Cerebellum (tissue), 4 donors: ENCODE measurements at places on chromosomes 2 and 18. TPM values are rescaled to one million over a fixed set of nuclear protein-coding genes. Genes with fewer than 3 reads are reported as not detected.

DNA sequence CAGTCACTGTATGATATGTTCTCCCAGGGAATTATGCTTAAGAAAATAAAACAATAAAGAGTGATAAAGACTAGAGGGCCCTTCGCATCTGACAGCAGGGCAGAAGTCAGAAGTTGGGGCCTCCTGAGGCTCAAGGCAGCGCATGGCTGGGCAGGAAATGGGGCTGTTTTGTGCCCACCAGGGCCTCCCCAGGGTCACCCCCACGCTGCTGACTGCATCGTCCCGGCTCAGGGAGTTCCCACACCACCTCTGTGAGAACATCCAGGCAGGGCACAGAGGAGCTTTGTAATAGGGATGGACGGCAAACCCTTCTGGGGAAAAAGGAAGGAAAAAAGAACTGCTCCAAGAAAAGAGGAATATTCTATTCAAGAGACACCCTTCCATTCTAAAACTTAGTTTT lies 41.2 kb downstream of the PAX3 start:
- no peak for DNase-seq

DNA sequence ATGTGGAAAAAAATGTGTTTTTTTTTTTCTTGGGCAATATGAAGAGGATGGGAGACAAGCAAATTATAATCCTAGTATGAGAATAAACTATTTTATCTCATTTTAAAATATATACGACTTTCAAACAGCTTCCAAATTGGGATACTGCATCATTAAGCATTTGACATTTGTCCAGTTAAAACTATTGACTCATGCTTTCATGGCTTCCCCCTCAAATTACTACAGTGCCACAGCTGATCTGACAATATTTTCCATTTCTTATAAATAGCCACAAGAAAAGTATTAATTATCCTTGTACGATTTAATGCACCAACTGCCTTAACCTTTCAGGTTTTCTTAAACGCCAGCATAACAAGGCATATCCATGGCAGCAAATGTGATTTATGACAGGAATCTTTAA lies 1134.8 kb upstream of the ZEB2 start:
- no peak for DNase-seq

The PROKR1 gene
- 2.7 TPM for total RNA-seq

The TMEM37 gene
- 0.54 TPM for total RNA-seq

- DNase-seq: no peak
Observed at GRCh38 chr2:149716687-149717086, 129.1 kb upstream of the MMADHC start.

DNA sequence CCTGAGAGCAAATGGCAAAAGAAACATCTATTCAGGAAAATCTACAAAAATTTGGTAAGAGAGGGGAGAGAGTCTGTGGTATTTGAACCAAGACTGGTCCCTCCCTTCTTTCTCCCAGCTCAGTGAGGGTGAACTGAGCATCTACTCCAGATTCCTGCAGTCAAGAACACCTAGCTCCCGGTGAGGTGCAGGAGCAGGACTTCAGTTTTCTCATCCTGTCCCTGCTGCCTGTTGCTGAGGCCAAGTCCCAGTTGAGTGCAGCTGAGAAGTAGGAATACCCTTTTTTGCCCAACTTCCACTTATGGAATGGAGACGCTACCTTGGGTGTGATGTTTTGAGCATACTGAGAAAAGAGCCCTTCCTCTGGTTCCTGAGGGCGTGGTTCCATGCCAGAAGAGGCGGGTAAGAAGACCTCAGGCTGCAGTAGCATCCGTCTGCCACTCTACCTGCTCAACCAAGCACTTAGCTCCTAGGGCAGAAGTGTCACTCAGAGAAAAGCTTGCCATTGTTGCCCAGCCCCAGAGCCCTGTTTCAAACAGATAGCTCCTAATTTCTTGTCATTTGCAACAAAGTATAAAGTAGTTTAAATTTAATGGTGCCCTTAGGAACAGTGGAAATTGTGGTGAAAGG lies 112.9 kb downstream of the SOS1 start:
- no peak for DNase-seq

The SERPINB7 gene
- total RNA-seq: not detected

DNA sequence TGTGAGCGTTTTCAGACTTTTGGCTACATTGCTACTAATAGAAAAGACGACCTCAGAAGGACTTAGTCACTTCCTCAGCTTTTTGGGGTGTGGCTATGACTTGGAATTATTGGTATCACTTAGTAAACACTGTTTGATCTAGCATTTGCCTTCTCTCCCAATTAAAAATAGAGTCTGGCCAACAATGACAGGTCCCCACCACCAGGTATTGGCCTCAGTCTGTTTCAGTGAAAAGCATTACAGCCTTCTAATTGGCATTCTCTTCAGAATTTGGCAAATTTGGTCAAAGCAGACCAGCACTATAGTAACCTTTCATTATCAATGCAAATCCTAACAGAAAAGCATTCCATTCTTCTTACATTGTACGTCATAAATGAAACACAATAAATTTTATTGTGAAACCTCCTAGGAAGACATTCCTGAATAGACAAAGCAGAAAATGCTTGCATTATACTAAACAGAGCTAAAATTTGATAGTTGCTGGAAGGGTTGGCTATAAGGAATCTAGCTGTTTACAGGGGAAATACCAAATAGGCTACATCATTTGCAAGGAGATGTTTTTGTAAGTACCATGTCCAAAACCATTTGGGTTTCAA lies 613.9 kb downstream of the IRS1 start:
- no peak for DNase-seq

The TTN gene
- 4.3 TPM for total RNA-seq

The VWC2L gene
- total RNA-seq: 4.3 TPM

- DNase-seq: no peak
Observed at GRCh38 chr2:9594366-9595054, 36.3 kb downstream of the YWHAQ start.

GRCh38 chr2:50647381-50647780 lies 384.6 kb downstream of the NRXN1 start:
- DNase-seq: no peak

The TRABD2A gene
- total RNA-seq: 1.4 TPM

GRCh38 chr2:120272763-120273481 lies 20.3 kb downstream of the RALB start:
- no peak for DNase-seq

GRCh38 chr2:134681201-134681600 lies 37.6 kb downstream of the TMEM163 start:
- DNase-seq: no peak

GRCh38 chr2:112938904-112939303 lies 27.9 kb downstream of the IL37 start:
- DNase-seq: no peak

GRCh38 chr2:191202881-191203397 lies 42.3 kb upstream of the MYO1B start:
- no peak for DNase-seq

DNA sequence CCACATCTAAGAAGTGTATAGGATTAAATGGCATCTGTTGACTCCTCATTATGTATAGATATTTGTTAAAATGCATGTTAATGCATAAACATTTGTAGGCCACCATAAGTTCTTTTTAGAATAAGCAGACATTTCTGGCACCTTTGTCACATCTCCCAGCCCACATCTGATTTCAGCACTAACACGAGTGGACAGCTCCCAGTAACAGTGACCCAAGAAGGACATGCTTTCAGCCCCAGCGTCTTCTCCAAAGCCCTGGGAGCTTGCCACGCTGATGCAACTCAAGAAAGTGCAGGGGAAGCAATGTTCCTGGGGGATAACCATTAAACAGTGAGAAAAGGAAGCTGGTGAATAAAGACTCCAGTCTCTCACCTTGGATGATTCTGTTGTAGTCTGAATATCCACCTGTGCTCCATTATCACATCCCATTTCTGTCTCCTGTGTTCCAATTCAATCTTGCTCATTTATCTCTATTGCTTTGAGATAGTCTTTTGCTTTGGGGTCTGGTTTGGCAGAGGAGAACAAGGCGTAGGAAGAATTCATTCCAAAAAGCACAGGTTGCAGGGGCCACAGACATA lies 182.6 kb upstream of the THSD7B start:
- DNase-seq: no peak

DNA sequence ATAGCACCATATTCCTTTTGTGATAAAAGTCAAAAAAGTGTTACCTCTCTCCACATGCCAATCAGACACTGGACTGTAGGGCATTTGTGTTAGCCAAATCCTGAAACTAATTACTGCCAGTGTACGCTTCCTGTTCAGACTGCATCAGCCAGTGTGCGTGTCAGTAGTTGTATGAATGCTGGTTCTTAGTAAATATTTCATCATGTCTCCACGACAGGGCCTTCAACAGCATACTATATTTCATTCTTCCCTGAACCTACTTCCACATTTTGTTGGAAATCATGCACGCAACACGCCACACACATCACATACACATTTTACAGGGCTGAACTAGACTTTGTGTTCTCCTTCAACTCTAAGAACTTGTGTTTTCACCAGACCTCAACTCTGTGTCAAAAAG lies 77.5 kb downstream of the EPB41L3 start:
- no peak for DNase-seq

The PTPRN gene
- 18.1 TPM for total RNA-seq

DNA sequence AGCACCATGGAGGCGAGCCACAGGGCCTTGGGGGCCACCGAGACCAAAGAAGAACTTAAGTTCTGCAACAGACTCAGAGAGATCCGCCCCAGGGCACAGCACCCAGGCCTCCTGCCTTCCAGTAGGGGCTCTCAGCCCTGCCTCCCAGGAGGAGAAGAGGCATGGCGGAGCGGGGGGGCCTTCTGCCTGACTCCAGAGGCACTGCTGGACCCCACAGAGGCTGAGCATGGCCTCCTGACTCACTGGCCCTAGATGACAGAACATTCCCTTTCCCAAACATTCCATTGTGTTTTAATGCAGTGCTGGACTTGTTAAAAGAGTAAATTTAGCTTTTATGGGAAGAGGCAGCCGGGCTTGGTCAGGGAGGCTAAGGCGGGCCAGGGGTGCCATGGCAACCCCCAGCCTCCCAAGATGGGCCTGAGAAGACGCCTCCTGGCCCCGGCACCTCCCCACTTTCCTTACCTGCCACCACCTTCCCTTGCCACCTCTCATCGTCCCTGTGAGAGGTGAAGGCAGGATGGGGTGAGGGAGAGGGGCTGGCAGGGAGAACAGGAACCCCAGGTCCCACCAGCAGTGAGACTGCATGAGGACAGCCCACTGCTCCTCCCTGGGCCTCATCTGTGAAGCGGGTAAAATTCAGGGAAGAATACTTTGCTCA lies 65.4 kb downstream of the SMAD7 start:
- no peak for DNase-seq

- DNase-seq: no peak
Observed at GRCh38 chr2:232280341-232280740, 98.2 kb upstream of the ALPP start.

The LOXL3 gene
- 7.0 TPM for total RNA-seq

GRCh38 chr2:192535956-192536921 lies 341.5 kb upstream of the TMEFF2 start:
- no peak for DNase-seq

GRCh38 chr18:39627936-39628335 lies 2062.3 kb upstream of the CELF4 start:
- no peak for DNase-seq

The CIB4 gene
- total RNA-seq: not detected

GRCh38 chr2:114049280-114049679 lies 159.4 kb downstream of the ACTR3 start:
- no peak for DNase-seq

GRCh38 chr18:8081872-8082553 lies 514.9 kb downstream of the PTPRM start:
- DNase-seq: no peak
